ENCODE measurements at places on chromosomes 7 and 10.
A peak's percentile ranks its signal among the peaks of the same experiment; 100 is the strongest.

GRCh38 chr7:107961405-107961804 is 41.6 kb downstream of the LAMB1 start:
- DNase-seq, result no peak

DNA sequence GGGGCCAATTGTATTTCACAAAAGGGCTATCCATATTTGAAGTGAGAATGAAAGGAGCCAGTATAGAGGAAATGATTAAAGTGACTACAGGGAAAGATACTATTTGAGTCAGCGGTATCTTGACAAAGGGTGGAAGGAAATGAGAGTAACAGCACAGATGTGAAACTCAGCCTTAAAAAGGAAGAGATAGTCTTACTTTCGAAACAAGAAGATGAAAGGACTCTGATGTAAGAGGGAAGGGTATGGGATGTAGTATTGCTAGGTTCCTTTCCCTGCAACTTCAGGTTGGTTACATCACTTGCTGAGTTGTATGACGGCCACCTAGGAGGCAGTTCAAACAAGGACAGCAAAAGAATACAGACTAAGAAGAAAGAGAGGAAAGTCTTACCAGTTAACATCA is 13.7 kb downstream of the CISD1 start:
- no peak for DNase-seq

DNA sequence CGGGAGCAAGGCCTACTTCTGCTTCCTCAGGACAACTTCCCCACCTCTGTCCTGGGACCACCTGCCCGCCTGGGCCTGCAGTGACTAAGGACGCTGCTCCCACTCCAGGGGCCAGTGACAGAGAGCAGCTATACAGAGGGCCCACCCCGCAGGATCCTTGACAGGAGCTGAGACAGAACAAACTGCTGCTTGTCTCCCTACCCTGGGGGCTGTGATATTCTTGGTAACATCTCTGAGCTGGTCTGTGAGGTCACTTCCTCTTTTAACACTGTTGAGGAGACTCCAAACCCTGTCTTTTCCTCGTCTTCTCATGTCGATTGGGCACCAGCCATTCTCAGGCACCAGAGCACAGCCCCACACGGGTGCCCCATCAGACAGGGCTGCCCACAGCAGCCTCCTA is 6.9 kb upstream of the MRPS24 start:
- DNase-seq, result no peak

DNA sequence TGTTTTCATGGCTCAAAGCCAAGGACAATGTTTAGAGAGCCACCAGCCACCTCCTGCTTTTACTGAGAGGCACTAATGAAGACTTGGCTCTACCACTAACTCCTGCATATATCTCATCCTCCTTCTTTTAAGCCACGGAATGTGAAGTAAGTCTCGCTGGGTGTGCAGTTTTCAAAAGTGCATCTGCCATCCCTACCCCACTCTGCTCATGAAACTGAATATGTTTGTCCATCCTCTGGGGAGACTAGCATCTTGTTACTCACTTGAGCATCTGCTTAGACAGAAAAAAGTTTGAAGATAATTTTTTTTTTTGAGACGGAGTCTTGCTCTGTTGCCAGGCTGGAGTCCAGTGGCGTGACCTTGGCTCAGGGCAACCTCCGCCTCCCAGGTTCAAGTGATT is 40.8 kb downstream of the EPDR1 start:
- no peak for DNase-seq

GRCh38 chr7:135372222-135372621 is 137.7 kb downstream of the CNOT4 start:
- DNase-seq, result no peak

- DNase-seq, result no peak
Observed at GRCh38 chr7:17991866-17992648, 35.6 kb downstream of the PRPS1L1 start.

DNA sequence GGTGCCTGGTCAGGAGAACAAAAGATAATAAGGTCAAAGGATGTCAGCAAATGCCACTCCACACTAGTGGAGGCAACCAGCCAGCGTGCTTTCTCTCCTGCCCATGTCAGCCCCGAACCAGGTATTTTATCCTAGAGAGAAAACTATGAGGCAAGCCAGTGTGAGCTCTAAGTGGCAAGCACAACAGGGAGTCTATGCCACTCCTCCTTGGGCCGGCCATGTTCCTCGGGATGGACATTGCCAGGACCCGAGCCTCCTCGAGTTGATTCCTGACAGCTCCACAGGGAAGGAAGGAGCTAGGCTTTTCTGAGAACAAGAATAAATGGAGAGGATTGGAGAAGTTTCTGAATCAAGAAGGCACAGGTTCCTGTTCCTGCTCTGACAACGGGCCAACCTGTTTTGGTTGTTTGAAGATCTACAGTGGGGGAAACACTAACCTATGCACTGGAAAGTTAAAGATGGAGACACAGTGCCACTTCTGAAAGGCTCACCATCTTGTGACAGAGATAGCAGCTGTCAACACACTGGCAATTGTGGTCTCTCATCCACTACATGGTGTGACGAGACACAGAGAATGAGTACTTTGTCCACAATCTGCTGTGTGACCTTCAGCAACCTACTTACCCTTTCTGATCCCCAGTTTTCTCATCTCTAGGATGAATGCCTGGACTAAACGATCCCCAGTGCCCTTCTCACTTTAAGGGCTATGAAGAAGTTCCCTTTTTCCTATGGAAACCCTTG is 28.8 kb downstream of the ABLIM1 start:
- DNase-seq, result no peak

- DNase-seq, result no peak
Observed at GRCh38 chr10:9228771-9229170, 1174.3 kb downstream of the GATA3 start.

DNA sequence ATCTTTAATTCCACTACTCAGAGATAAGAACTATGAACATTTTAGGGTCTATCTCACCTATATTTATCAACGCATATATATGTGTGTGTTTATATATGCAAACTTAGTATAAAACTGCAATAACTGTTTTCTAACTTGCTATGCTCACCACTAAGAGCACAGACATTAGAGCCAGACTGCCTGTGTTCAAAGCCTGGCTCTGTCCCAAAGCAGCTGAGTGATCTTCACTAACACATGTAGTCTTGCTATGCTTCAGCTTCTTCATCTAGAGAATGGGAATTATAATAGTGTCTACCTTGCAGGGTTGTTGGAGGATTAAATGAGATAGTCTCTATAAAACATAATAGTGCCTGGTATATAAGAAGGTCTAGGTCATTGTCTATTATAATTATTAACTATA is 165.5 kb downstream of the MAGI2 start:
- DNase-seq, result no peak

- DNase-seq, result no peak
Observed at GRCh38 chr7:49102411-49102810, 178.1 kb downstream of the CDC14C start.

GRCh38 chr7:157692460-157693011 is 355.7 kb downstream of the DNAJB6 start:
- no peak for DNase-seq

DNA sequence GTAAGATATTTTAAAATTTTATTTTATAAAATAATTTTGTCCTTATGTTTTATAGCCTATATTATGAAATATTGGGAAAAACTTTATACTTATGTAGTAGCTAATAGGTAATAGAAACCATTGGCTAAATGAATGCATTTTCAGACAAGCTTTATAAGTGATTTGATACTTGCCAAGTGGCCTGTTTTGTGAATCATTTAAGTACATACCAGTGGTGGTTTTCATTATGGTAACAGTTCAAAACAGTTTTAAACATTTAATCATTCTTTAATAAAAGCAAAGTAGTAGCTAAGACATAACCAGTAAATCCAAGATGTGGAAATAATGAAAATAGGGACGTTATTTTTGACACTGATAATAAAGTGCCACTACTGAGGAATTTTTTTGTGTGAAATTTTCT is 182.2 kb downstream of the PHF14 start:
- DNase-seq, result no peak

DNA sequence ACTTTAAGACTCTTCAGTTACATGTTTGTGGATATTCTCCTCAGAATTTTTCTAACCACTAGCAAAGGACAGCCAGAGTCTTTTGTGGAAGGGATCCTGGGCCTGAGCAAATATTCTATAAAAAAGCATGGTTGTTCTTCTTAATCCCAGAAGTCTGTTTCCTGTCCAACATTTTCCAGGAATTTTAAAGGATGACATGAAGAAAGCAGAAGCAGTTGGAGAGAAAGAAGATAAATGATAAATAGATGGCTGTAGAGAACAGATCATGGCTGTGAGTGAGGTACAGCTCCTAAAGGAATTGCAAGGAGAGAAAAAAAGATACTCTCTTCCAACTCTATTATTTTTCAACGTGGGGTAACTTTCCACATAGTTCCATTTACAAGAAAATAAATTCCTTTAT is 91.8 kb upstream of the STEAP4 start:
- no peak for DNase-seq

DNA sequence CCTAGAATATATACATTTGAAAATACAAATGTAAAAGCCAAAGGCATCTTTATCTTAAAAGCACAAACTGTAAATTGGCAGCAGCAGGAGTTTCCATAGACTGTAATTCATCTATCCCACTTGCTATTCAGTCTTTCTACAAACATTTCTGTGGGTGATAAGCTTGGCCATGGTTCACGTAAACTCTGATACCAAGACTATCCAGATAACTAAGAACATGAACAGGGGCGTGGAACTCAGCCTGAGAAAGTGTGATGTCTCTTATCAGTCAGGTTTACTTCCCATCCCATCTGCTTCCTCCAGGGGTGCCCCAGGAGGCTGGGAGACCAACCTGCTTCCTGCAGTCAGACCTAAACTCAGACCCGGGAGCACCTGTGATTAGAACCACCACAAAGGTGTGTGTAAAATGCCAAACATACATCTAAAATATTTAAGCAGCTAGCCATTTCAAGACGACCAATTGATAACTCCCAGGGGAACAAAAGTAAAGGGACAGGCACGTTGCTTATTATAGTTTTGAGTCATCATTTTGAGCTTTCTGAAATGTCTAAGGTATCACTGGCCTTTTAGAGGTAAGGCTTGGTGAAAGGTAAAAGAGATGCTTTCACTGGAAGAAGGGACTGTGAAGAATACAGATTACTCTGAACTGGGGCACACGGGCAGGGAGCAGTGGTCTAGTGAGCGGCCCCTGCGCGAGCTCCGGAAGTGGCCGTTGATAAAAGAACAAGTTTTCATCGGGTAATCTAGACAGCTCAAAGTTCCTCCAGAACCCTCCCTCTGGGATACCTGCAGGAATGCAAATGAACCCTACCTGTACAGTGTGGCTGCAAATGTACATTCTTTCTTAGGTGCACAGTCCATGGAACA is 51.5 kb downstream of the RSU1 start:
- no peak for DNase-seq

- DNase-seq, result peak; percentile 40
Observed at GRCh38 chr7:90629297-90629918, 33.3 kb downstream of the CDK14 start.

DNA sequence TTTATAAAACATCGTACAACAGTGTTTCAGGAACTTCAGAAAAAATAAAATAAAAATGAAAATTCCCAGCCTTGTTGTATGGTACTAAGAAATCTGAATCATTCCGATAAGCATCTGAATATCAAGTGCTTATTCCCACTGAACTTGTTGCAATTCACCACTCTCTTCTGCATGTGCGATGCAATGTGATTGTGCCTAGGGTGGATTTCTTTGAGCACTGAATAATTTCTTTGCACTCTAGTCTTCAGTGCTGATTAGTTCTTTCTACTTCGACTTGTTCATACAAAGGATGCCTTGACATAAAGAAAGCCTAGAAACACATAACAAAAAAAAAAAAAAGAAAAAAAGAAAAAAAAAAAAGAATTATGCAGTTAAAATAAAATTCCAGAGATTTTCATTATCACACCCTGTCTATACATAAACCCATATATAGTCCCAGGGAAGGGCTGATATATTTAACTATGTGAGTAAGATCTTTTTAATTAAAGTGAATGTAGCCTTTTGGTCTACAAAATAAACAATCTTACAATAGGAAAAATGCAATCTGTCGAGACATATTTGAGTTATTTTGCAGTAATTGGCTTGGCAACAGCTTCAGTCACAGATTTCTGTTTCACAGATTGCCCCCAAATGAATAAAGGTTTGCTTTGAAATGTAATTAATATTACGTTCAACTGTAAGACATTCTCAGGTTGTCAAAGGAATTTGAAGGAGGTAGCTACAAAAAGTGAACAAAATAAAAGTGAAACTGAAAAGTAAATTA is 1118.9 kb upstream of the CELF2 start:
- no peak for DNase-seq

DNA sequence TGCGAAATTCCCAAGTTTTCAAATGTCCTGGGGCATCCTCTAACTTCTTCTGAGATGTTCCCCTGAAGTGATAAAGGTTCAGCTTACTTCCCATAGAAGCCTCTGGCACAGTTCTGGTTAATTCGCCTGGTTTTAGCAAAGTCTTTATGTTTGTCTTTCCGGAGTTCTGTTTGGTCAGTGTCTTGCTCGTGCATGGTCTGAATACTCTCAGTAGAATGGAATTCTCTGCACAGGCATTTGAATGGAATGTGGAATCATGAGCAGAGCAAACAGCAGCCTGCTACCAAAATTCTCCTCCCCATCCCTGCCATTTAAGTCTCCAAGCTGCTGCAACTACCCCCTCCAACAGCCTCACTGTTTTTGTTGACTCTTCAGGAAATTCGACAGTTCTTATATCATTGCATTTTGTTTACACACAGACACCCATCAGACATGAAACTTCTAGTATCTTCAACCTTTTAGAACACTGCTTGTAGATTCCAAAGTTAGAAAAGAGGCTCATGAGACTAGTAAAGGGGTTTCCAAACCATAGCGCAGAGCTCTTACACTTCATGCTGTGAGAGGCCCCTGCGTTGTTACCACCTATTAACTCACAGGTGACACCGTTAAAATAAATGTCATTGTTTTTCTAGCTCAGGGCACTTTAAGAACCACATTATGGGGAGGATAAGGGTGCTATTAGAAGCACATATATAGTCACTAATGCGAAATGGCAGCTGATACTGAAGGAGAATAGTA is 129.7 kb downstream of the PLCE1 start:
- peak; percentile 90 for DNase-seq

GRCh38 chr7:23021596-23021995 is 7.7 kb upstream of the HYCC1 start:
- no peak for DNase-seq

GRCh38 chr7:142560166-142560565 is 189.1 kb upstream of the PRSS1 start:
- no peak for DNase-seq

GRCh38 chr10:49220031-49220430 is 31.8 kb upstream of the TMEM273 start:
- no peak for DNase-seq

DNA sequence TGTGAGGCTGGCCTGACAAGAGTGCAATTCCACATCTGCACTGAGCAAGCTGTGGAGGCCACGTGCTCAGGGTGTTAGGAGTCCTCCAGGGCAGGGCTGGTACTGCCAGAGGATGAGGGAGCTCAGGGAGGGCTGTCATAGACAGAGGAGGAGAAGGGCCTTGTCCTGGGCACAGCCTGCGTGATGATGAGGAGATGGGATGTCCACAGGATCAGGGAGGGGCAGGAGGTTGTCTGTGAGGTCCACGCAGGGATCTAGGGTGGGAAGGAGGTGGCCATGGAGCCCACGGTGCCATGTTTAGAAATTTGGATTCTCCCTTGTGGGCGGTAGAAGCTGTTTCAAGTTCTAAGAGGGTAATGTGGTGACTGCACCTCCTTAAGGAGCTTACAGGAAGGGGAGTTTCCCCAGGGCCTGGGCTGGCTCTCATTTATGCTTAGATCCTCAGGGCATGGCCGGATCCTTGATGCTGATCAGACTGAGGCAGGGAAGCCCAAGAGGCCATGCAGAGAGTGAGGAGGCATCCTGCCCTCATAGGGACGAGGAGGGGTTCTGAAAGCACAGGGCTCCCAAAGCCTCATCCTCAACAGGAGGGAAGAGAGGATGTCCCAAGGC is 30.3 kb downstream of the CHAT start:
- DNase-seq, result no peak

Measured in kidney glomerular epithelial cell (primary cell).